CD14-positive monocyte (primary cell): ENCODE measurements at places on chromosomes 7 and 10.

DNA sequence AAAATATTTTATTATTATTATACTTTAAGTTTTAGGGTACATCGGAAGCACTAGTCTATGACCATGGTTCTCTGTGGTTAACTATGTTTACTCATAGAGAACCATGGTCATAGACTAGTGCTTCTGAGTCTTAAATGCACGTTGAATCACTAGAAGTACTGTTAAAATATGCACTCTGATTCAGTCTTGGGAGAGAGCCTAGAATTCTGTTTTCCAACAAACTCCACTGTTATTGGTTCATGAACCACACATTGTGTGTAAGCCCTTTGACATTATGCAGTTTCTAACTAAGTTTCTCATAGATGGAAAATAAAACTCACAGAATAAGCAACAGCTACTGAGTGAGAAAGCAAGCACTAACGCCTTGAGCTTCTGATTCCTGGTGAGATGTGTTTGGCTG, 1120.6 kb downstream of the SORCS1 start:
- DNase-seq: no peak

DNA sequence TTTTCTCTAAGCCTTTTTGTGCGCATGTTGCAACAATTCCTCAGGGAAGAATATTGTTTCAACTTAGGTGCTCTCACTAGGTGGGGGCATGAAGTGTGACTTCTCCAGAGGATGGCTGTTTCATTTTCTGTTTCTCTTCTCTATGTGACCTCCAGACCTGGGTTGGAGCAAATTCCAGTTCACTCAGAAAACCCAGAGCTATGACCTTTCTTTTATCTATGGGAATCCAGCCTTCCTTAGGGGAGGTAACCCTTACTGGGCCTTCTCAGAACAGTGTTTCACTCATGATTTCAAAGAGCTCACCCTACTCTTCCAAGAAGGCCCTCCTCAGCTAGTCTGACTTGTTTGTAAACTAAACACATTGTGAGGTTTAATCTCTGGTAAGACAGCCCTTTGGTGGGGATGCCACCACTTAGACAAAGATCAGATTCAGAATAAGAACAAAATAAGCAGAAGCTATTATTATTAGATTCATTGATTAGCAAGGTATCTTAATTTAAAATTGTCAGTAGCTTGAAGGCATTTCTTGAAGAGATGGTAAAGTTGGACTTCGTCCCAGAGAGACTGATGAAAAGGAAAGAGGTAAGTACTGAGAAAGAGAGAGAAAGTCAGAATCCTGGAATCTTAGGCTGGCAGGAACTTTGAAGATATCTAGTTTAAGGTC, 16.6 kb upstream of the TAS2R60 start:
- DNase-seq: no peak

DNA sequence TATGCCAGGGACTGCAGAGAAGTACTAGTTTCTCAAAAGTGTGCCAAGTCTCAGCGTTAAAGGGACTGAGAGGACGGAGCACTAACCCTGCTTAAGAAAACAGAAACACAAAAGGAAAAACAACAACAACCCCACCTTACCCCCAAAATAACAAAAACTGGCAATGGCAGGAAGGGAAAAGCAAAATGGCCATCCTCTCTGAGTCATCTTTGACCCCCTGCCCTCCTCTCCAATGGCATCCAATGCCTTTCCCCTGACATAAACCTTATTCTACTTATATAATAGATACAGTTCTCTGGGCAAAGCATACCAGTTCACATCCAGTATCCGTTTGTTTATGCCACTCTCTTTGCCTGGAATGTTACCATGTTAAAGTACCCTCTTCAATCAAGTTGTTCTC, 1.6 kb downstream of the POLR1F start:
- DNase-seq: no peak

- no peak for DNase-seq
Observed at GRCh38 chr7:128879461-128879938, 16.8 kb downstream of the ATP6V1F start.

- DNase-seq: no peak
Observed at GRCh38 chr10:97173036-97173435, 12.7 kb downstream of the SLIT1 start.

DNA sequence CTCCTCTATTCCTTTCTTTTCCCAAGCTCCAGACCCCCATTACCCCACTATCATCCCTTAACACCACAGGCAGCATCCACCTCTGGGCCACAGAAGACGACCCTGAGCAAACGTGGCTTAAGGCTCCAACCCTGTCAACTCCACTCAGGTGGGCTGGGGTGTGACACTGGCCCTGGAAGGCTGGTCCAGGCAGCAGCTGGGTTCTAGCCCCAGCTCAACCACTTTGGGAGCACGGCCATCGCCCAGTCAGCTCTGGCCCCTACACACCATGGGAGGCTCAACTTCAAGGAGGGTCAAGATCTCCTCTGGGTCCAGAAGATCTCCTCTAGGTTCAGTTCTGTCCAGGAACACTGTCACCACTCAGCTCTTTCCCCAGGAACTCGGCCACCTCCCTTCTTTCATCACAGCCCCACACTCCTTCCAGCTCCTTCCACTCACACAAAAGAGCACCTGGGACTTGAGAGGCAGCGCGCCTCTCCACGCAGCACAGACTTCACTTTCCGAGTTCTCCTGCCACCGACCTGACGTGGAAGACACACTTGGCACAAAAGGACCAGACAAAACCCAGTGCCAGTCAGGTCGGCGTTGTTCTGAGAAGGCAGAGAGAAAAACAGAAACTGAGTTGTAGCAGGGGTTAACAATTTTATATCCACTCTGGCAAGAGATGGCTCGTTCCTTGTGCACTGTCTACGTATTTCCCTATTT, 84.1 kb downstream of the CTBP2 start:
- no peak for DNase-seq

- DNase-seq: no peak
Observed at GRCh38 chr7:79854621-79855020, 280.0 kb upstream of the GNAI1 start.

- DNase-seq: no peak
Observed at GRCh38 chr10:109247814-109248213, 675.5 kb downstream of the XPNPEP1 start.

DNA sequence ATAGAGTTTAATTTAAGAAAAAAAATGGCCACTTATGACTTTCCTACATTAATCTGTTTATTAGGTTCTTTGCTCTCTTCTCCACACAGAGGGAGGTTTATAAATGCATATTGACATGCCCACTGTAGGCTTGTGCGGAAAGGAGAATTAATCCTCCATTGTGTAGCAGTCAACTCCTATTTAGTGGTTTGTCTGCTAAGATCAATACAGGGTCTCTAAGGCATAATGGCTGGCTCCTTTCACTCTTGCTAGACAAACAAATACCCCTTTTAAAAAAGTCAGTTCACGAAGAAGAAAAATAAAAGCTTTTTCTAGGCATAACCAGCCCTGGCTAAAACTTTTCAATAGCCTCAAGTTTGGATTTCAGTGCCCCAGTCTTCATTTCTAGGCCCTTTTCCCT, 141.6 kb downstream of the TSPAN12 start:
- no peak for DNase-seq

- DNase-seq: no peak
Observed at GRCh38 chr10:133021116-133021962, 66.4 kb upstream of the ADGRA1 start.

DNA sequence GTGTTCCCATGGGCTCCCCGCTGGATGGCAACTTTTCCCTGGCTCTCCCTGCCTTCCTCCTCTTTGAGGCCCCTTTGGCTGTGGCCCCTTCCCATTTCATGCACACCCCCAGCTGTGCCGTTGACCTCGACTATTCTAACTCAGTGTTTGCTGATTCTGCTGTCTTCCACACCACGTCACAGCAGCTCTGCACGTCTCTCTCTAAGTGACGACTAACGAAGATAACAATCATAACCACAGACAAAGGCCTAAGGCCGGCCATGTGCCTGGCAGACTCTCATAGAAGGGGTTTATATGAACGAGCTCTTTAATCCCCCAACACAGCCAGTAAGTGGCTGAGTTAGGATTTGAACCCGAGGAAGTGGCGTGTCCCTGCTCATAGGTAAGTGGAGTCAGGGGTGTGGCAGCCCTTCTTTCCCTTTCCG, 151.5 kb upstream of the SHH start:
- DNase-seq: no peak

GRCh38 chr10:1249142-1249920, 193.1 kb downstream of the WDR37 start:
- DNase-seq: no peak

GRCh38 chr7:99380823-99381663, 6.5 kb downstream of the ARPC1B start:
- peak; percentile 30 for DNase-seq

GRCh38 chr10:121833387-121833786, 94.4 kb downstream of the ATE1 start:
- no peak for DNase-seq

DNA sequence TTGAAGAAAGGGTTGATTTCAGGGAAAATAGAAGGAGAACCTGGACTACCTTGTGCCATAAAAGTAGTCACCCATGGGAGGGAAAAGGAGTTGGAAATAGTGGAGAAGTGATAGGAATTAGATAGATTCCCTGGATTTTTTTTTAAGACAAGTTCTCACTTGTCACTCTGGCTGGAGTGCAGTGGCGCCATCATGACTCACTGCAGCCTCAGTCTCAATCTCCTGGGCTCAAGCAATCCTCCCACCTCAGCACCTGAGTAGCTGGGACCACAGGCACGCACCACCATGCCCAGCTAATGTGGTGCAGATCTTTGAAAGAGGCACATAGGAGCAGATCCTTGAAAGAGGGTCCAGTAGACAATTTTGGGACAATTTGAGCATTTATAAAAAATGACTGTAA, 9.5 kb upstream of the BLNK start:
- no peak for DNase-seq

GRCh38 chr10:95560278-95561176, 644 bp downstream of the SORBS1 start:
- no peak for DNase-seq

DNA sequence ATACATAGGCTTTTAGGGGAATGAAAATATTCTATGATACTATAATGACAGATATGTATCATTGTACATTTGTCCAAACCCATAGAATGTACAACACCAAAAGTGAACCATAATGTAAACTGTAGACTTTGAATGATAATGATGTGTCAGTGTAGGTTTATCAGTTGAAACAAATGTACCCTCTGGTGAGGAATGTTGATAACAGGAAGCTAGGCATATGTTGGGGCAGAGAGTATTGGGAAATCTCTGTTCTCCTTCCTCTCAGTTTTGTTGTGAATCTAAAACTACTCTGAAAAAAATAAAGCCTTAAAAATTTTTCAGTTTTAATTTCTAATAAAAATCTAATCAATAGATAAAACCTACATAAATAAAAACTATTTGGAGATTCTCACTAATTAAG, 36.9 kb downstream of the C1GALT1 start:
- peak; percentile 6 for DNase-seq

GRCh38 chr7:147971606-147972110, 618.9 kb upstream of the C7orf33 start:
- no peak for DNase-seq

DNA sequence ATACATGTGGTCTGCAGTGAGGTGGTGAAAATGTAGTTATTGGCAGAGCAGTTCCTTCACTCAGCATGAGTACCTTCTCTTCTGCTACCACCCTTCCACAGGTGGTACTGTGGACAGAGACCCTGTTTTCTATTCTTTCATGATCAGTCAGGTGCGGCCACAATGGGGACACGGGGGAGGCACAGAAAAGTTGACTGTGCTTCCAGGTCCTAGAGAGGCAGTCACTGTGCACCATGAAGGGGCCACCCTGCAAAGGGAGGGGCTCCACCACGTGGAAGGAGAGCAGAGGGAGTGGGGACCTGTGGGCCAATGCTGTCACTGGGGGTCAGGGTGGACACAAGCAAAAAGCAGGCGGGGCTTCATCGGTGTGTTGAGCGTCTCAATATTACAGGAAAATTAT, 3.6 kb upstream of the LANCL2 start:
- no peak for DNase-seq

- no peak for DNase-seq
Observed at GRCh38 chr7:54337466-54337865, 204.7 kb upstream of the VSTM2A start.
